H1 (cell line): ENCODE measurements at places on chromosomes 11 and 22.

GRCh38 chr11:125449565-125449964 lies 46.5 kb downstream of the FEZ1 start:
- DNase-seq = no peak

DNA sequence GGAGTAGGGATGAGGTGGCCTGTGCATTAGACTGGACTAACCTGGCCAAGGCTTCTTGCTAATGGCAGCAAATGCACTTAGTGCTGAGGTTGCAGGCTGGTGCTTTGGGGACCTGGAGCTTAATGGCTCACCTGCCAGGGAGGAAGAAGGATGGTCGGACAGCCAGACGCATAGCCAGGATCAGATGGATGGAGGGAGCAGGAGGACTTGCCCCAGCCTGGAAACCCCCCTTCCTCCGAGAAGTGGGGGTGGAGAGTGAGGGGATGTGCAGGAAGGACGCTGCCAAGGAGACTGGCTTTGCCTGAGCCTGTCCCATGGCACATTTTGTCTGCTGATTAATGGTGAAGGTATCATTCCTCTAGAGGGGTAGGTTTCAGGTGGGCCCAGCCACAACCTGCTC lies 17.9 kb downstream of the IGLL1 start:
- no peak for DNase-seq

- DNase-seq = no peak
Measured at GRCh38 chr11:134633276-134633675, 221.2 kb upstream of the B3GAT1 start.

GRCh38 chr11:64436000-64436399 lies 77.0 kb downstream of the RPS6KA4 start:
- no peak for DNase-seq

DNA sequence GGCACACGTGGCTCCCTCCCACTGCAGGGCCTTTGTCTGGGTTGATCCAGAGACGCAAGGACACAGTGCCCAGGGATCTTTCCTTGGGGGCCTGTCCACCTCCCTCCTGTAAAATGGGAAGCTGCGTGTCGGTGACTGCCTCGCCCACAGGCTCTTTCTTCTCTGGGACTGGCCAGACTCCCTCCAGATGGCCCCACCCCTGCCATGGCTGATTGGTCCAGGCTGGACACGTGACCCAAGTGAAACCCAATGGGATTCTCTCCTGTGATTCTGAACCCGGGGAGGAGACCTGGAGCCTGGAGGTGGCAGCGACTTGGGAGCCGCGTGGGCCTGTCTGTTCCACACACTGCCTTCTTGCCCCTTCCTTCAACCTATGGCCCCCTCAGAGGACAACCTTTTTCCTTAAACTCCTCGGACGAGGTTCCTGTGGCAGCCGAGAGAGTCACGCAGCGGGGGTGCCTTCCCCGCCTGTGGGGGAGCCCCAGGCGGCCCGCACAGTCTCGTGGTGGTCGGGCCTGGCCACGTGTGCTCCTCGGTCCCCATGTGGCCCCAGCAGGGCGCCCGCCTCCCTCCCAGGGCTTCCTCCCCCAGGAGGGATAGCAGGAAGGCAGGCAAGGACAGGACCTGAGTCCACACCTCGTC lies 12.4 kb upstream of the MPPED1 start:
- DNase-seq = no peak

GRCh38 chr11:72776117-72776843 lies 17.6 kb downstream of the STARD10 start:
- no peak for DNase-seq

- DNase-seq = no peak
Measured at GRCh38 chr11:84292006-84292405, 1005.8 kb upstream of the CCDC90B start.
